ENCODE measurements at places on chromosomes 2 and 18. TPM values are rescaled to one million over a fixed set of nuclear protein-coding genes. Genes with fewer than 3 reads are reported as not detected.

The B3GNT7 gene
- total RNA-seq: 7.1 TPM

The FHL2 gene
- total RNA-seq: 62.1 TPM

- H3K4me1 ChIP-seq: no peaks in the 10 kb centered on the region
- H3K36me3 ChIP-seq: no peaks in the 10 kb centered on the region
- DNase-seq: no peak
Measured at GRCh38 chr2:137929519-137929916, 34.8 kb upstream of the HNMT start.

DNA sequence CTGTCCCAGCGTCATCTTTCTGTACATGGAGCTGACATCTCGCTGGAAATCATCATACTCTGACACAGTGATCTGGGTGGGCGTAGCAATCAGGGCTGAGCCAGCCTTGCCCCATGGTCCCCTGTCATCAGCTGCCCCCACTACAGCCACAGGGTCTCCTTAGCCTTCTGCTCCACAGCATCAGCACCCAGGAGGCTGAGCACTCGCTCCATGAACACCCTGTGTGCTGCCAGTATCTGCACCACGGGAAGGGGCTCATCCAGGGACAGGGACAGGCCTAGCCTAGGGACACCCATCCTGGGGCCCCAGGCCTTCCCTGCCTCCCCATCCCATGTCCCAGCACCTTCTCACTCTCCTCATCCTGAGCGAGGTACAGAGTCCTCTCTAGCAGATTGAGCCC is 11.4 kb downstream of the ALPG start:
- no peak overlapping the region for H3K27ac ChIP-seq
- peaks cover 11% of the 10 kb centered on the region for H3K27me3 ChIP-seq
- no peak overlapping the region for H3K4me3 ChIP-seq
- H3K36me3 ChIP-seq: no peaks in the 10 kb centered on the region

- DNase-seq: no peak
- H3K27me3 ChIP-seq: no peaks in the 10 kb centered on the region
- H3K4me3 ChIP-seq: no peak overlapping the region
- no peak overlapping the region for H3K27ac ChIP-seq
- no peaks in the 10 kb centered on the region for H3K4me1 ChIP-seq
- no peaks in the 10 kb centered on the region for H3K36me3 ChIP-seq
Measured at GRCh38 chr2:153230977-153231376, 247.6 kb downstream of the RPRM start.

GRCh38 chr2:170813611-170814532 is 2.8 kb upstream of the GAD1 start:
- no peak overlapping the region for H3K27ac ChIP-seq
- no peaks in the 10 kb centered on the region for H3K36me3 ChIP-seq
- H3K27me3 ChIP-seq: peaks cover 41% of the 10 kb centered on the region
- no peak overlapping the region for H3K4me3 ChIP-seq
- no peak for DNase-seq

GRCh38 chr2:201107624-201108023 is 8.3 kb upstream of the CFLAR start:
- DNase-seq: no peak
- H3K36me3 ChIP-seq: no peaks in the 10 kb centered on the region
- no peak overlapping the region for H3K4me3 ChIP-seq

Measured in vagina (tissue), 2 donors.